ENCODE measurements at places on chromosomes 11 and 22.

GRCh38 chr22:37681001-37681424, 5.1 kb upstream of the NOL12 start:
- DNase-seq, result no peak

DNA sequence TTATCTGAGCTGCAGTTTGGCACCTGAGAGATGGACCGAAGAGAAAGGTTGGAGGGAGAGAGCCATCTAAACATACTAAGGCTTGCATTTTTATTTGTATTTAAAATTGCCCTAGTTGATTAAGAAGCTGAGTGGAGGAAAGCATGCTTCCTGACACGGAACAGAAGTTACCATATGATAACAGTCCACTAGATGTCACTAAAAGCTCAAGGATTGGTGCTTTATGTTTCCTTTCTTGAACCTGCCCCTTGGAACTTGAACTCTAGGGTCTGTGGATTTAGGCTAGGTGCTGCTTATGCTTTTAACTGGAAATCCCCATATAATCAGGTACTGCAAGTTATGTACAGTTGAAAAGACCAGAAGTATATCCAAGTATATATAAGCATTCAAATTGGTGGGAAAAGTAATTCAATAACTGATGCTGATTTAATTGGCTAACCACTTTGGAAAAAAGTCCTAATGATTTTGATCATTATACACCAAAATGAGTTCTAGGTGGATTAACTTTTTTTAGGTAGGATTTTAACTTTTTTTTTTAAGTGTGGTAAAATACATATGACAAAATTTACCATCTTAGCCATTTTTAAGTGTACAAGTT, 9.5 kb downstream of the RBMXL2 start:
- no peak for DNase-seq

- no peak for DNase-seq
Observed at GRCh38 chr22:36758792-36759271, 17.1 kb downstream of the IFT27 start.

DNA sequence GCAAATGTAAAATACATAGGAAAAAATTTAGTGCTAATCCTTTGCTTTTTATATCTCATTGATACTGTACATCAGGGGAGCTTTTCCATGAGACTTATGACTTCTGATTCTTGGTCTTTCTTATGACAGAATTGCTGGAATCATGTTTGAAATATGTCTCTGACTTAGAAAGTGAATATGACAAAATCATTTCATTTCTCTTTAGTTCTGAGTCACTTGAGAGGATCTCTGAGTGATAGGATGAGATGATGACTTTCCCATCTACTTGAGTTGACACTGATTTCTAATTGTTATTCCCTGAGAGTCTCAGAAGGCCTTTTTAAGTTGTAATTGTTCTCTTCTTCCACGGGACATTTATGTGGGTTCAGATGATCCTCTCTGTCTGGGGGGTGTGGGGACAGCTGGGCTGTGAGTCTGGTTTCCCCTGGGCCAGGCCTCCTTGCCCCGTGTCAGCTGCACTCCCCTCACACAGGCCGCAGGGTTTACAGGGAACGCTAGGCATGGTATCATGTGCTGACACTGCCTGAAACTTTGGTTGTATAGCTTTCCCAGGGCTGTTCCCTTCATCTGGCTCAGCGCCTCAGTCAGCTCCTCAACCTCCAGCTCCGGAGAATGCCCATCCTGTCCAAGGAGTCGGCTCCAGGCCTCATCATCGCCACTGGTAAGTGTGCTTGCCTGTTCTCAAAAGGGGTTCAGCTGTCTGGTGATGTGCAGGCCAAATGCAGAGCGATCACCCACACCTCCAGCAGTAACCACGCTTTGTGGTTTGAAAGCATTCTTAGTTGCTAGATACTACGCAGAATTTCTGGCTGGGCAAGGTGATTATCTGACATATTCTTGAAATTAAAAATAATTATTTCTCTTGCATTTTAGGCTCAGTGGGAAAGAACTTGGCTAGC, 69.5 kb upstream of the SORL1-AS1 start:
- no peak for DNase-seq

DNA sequence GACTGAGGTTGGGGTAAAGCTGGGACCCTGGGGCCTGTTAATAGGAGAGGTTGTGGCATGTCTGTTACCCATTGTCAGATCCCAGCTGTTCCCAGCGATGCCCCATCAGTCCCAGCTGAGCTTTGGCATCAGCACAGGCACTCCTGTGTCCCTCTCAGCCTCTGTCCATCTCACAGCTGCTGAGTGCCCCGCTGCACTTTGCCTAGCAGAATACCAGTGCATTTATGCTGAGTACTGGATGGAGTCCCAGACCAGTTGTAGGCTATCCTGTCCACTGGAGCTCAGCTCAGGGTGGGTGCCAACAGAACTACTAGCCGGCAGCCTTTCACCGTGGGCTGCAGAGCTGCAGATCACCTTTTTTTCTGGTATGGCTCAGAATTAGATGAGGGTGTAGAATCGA, 9.9 kb downstream of the FXYD6 start:
- no peak for DNase-seq

- no peak for DNase-seq
Observed at GRCh38 chr11:47711816-47712215, 3.4 kb downstream of the AGBL2 start.

GRCh38 chr11:119752946-119753345, 23.9 kb upstream of the NECTIN1 start:
- DNase-seq, result no peak

GRCh38 chr22:50613291-50613981, 12.8 kb downstream of the MAPK8IP2 start:
- no peak for DNase-seq

GRCh38 chr11:74493791-74494630, 487 bp upstream of the LIPT2 start:
- DNase-seq, result no peak
